ENCODE measurements at places on chromosomes 12 and 14.

DNA sequence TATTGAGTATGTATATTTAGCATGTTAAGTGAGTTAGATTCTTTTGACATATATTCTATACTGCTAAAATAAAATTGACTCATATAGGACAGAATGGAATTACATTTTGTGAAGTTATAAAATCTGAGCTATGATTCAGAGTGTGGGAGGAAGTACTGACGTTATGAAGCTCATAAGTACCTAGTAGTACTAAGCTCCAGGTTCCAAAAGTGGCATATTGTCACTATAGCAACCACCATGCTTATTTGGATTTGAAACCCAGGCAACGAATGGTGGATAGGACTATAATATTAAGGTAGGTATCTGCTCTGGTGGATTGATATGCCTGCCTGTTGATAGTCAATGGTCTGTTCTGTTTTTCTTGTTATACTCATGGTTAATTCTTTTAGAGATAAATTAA is 2.2 kb upstream of the FBXO33 start:
- DNase-seq, result no peak

DNA sequence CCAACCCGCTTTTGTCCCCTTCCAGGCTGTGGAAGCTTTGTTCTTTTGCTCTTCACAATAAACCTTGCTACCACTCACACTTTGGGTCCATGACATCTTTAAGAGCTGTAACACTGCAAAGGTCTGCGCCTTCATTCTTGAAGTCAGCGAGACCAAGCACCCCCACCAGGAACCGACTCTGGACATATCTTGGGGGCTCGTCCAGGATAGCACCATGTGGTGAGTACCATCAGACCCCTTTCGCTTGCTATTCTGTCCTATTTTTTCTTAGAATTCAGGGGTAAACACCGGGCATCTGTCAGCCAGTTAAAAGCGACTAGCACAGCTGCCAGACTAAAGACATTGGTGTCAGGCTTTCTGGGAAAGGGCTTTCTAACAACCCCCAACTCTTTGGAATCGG is 137.6 kb upstream of the PPFIA2 start:
- no peak for DNase-seq

DNA sequence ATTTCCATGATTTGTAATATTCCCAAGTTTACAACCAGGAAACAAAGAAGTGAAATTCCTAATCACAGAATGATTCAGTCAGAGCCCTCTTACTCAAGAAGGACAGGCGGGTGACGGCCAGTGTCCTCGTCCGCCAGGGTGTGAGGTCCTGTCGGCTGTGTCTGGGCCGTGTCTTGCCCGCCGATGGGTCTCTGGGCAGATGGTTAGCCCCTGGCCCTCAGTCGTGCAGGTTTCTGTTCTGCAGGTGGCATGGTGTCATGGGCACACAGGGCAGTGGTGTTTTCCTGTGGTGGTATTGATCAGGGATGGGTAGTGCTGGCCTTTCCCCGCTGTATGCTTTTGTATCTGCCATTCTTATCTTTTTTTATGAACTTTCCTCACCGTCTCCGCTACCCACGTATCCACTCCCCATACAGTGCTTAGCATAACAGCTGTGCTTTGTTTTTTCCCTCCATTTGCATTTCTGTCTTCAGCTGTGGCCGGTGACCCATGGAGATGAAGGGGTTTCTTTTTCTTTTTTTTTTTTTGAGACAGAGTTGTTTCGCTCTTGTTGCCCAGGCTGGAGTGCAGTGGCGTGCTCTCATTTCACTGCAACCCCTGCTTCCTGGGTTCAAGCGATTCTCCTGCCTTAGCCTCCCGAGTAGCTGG is 100.7 kb downstream of the TSPAN9 start:
- DNase-seq, result no peak

- no peak for DNase-seq
Observed at GRCh38 chr12:89663577-89664357, 44.9 kb downstream of the ATP2B1 start.

DNA sequence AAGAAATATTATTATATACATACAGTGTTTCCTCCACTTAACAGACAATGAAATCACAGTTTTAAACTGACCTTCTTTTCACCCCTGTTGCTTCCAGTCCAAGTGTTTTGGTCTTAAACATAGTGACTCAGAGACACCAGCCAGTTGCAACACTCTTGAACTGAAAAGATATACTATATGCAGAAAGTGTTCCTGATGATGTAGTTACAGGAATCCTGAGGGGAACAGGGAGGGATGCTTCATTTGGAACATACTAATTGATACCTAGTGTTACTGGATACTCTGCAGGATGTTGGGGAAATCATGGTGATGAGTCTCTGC is 420.8 kb downstream of the CCDC91 start:
- DNase-seq, result no peak

- DNase-seq, result no peak
Observed at GRCh38 chr14:77880056-77880455, 80.1 kb downstream of the ADCK1 start.

DNA sequence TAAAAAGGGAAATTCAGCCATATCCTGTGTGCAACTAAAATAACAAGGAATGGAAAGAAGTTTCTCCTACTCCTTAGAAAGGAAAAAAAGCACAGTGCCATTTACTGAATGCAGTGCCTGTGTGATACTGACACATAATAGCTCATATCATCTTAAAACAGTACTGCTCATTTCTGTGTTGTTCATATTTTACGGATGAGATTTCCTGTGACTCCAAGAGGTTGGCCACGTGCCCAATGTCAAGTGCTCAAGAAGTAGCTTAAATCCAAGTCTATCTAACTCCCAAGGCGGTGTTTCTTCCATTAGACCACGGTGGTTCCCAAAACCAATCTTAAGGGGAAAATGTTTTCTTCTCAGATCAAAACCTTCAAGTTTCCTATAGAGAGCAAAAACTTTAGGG is 20.0 kb downstream of the MAP3K9 start:
- no peak for DNase-seq
